H1 (cell line): ENCODE measurements at places on chromosomes 5 and 9.

GRCh38 chr9:33011831-33012230 is 10.4 kb upstream of the APTX start:
- no peaks in the 10 kb centered on the region for H3K27me3 ChIP-seq
- DNase-seq, result no peak
- H3K27ac ChIP-seq, result no peak overlapping the region
- no peak overlapping the region for H3K4me3 ChIP-seq
- peaks cover 2% of the 10 kb centered on the region; the same call in 1 of the 2 replicates for H3K4me1 ChIP-seq
- no peaks in the 10 kb centered on the region for H3K36me3 ChIP-seq

DNA sequence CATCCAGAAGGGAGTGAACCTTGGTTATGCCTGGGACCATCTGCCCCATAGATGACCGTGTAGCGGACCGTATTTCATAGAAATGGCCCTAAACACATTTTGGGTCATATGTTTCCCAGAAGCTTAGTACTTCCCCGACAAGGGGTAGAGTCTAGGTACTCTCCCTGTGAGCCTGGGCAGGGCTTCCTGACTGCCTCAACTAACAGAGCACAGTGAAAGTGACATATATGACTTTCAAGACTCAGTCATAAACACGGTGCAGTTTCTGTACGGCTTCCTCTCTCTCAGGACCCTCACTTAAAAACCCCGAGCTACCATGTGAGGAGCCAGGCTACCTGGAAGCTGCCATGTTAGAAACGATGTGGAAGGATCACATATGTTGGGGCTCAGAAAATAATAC is 20.9 kb downstream of the C9orf57 start:
- H3K36me3 ChIP-seq, result no peaks in the 10 kb centered on the region
- no peak overlapping the region for H3K27ac ChIP-seq
- DNase-seq, result no peak
- no peaks in the 10 kb centered on the region for H3K27me3 ChIP-seq
- no peak overlapping the region for H3K4me3 ChIP-seq

DNA sequence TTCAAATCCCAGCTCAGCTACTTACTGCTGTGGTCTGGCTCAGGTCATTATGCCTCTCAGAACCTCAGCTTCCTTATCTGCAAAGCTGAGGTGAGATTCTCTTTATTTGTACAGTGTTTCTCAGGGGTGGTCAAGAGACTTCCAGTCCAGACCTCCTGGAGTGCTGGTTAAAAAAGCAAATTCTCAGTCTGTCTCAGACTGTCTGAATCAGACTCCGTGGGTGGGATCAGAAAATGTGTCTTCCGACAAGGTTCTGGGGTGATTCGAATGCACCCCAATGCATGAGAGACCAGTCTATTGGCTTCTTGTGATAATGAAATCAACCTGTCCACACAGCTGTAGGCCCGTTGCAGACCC is 137.7 kb upstream of the SMIM23 start:
- no peaks in the 10 kb centered on the region for H3K36me3 ChIP-seq
- no peaks in the 10 kb centered on the region; the same call in 1 of the 2 replicates for H3K27me3 ChIP-seq
- H3K4me3 ChIP-seq, result no peak overlapping the region
- no peak for DNase-seq
- no peak overlapping the region for H3K27ac ChIP-seq
- H3K4me1 ChIP-seq, result no peaks in the 10 kb centered on the region; the same call in 1 of the 2 replicates

GRCh38 chr9:92480291-92480771 is 2.0 kb downstream of the ASPN start:
- H3K4me3 ChIP-seq, result no peak overlapping the region
- peaks cover 6% of the 10 kb centered on the region for H3K4me1 ChIP-seq
- no peak overlapping the region for H3K27ac ChIP-seq
- H3K27me3 ChIP-seq, result no peaks in the 10 kb centered on the region
- no peaks in the 10 kb centered on the region for H3K36me3 ChIP-seq
- DNase-seq, result no peak

DNA sequence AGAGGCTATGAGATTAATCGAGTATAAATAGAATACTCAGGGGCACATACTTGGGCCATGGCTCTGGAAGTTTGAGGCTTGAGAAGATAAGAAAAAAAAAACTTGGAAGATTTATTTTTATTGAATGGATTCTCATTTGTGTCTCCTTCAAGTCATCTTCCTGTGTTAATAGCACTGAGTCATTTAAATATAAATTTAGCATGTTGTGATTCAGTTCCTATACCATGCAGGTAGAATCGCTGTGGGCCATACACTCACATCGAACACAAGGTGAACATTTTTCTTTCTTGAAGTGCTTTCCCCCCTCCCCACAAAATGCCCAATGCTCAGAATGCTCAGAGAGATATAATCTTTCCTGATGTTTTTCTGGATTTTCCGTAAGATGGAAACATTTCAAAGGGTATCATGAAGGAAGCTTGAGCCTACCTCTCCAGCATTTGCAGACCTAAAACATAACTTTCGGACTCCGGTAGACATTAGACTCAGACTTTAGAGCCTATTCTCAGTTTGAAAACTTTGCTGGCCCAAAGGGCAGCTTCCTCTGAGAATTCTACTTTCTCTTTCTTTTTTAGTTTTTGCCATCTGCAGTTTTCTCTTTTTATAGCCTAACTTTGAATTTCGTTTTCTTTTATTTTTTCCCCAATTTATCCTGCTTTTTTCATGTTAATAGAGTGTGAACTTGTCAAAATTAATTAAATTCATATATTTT is 737.6 kb upstream of the NUDT12 start:
- no peak for DNase-seq
- no peak overlapping the region for H3K27ac ChIP-seq
- H3K36me3 ChIP-seq, result no peaks in the 10 kb centered on the region

DNA sequence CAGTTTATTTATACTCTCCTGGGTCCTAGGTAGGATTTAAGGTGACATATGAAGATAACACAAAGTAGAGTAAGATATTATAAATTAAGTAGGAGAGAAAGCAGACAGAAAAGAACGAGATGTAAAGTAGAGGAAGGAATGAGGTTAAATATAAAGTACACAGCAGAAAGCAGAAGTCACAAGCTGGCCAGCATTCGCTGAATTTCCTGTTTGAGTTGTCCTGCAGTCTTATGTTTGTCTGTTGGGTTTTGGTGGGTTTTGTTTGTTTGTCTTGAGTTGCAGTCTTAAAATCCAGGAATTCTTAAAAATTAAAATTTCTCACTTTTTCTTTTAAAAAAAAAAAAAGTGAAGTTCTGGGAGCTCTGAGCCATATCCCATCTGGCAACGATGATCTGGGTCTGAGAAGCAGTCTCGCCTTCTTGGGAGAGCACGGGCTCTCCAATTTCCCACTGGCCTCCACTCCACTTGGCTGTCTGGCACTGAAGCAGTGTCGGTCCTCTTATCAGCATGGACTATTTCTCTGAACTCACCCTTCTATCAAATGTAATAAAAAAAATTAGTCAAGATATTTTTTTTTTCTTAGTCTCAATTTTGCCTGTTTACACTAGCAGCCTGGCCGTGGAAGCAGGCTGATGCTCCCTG is 2.0 kb downstream of the S100Z start:
- H3K27ac ChIP-seq, result no peak overlapping the region
- no peak for DNase-seq
- no peak overlapping the region for H3K4me3 ChIP-seq
- H3K36me3 ChIP-seq, result no peaks in the 10 kb centered on the region
- no peaks in the 10 kb centered on the region for H3K27me3 ChIP-seq

DNA sequence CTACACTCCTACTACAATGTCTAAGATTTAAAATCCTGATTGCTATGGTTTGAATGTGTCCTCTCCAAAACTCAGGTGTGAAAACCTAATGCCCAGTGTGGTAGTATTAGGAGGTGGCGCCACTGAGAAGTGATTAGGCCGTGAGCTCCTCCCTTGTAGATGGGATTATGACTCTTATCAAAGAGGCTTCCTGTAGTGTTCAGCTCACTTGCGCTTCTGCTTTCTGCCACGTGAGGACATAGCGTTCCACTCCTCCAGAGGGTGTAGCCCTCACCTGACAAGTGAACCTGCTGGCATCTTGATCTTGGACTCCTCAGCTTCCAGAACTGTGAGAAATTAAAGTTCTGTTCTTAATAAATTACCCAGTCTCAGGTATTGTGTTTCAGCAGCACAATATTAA is 33.0 kb upstream of the WHRN start:
- no peaks in the 10 kb centered on the region for H3K36me3 ChIP-seq
- no peak overlapping the region for H3K4me3 ChIP-seq
- no peak for DNase-seq
- H3K27ac ChIP-seq, result no peak overlapping the region
- no peaks in the 10 kb centered on the region for H3K27me3 ChIP-seq

GRCh38 chr5:43390471-43390870 is 21.7 kb downstream of the CCL28 start:
- H3K36me3 ChIP-seq, result no peaks in the 10 kb centered on the region
- no peaks in the 10 kb centered on the region for H3K27me3 ChIP-seq
- no peak for DNase-seq
- no peak overlapping the region for H3K4me3 ChIP-seq
- no peak overlapping the region for H3K27ac ChIP-seq
- no peaks in the 10 kb centered on the region for H3K4me1 ChIP-seq

GRCh38 chr9:20357037-20357432 is 265.3 kb downstream of the MLLT3 start:
- no peaks in the 10 kb centered on the region for H3K36me3 ChIP-seq
- H3K4me1 ChIP-seq, result peaks cover 11% of the 10 kb centered on the region
- no peak for DNase-seq

DNA sequence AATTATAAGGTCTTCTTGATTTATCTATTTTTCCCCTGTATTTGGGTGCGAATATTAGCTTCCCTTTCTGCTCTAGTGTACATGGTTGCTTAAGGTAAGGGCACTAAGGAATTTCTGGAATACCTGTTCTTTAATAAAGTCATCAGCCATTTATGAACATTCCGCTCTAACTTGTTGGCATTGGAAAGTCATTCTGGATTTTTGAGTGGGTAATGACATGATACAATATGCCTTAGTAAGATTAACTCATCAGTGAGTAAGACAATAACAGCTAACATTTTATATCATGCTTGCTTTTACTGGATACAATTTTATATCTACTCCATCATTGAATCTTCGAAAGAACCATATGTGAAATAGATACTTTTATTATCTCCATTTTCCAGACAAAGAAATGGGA is 196.1 kb downstream of the ARRDC3 start:
- H3K4me3 ChIP-seq, result no peak overlapping the region
- H3K27ac ChIP-seq, result no peak overlapping the region
- H3K36me3 ChIP-seq, result no peaks in the 10 kb centered on the region

DNA sequence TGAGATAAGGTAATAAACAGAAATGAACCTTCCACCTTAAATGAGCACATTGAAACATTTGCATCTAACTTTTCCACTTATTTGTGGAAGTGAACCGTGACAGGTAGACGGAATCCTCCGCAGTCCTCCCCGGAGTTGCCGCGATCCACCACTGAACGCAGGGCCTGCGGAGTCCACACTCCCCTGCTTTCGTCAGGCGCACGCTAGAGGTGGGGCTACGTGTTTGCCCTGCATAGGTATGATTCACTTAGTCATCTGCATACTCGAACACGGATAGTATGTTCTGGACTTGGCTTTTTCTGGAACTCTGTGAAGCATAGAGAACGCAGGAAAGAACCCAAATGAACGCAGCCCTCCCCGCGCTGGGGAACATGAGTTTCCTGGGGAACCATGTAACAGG is 272.8 kb upstream of the IRX4 start:
- no peaks in the 10 kb centered on the region for H3K4me1 ChIP-seq
- no peaks in the 10 kb centered on the region for H3K36me3 ChIP-seq
- DNase-seq, result no peak
- no peak overlapping the region for H3K4me3 ChIP-seq

DNA sequence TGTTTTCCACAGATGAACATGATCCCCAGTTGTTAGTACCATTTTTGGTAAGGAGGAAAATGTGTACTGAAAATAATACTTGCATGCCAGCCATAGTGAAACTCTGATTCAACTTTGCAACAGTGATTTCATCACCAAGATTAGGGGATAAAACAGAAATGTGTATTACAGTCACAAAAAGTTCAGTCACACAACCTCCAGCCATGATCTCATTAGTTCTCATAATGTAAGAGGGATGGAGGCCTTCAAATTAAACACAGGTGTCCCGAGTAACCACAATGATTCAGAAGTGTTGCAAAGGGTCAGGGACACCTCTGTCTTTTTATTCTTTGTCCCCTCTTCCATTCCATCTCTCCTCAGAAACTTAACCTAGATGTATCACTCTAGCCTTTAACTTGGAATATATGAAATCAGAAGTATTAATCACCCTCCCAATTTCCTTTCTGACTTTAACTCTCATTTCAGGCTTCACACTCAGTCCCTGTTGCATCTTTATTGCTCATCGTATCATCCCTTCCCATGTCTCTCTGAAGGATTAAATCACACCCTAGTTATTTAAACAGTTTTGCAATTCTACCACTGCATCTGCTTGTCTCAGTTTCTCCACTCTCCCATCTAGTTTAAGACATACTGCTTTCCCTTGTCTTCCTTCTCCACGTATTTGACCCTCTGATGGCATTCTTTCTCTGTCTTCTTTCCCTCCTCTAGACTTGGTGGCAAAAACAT is 291.2 kb downstream of the ADAMTS6 start:
- no peak overlapping the region for H3K27ac ChIP-seq
- H3K27me3 ChIP-seq, result no peaks in the 10 kb centered on the region
- no peaks in the 10 kb centered on the region for H3K36me3 ChIP-seq
- no peak for DNase-seq
- no peak overlapping the region for H3K4me3 ChIP-seq

DNA sequence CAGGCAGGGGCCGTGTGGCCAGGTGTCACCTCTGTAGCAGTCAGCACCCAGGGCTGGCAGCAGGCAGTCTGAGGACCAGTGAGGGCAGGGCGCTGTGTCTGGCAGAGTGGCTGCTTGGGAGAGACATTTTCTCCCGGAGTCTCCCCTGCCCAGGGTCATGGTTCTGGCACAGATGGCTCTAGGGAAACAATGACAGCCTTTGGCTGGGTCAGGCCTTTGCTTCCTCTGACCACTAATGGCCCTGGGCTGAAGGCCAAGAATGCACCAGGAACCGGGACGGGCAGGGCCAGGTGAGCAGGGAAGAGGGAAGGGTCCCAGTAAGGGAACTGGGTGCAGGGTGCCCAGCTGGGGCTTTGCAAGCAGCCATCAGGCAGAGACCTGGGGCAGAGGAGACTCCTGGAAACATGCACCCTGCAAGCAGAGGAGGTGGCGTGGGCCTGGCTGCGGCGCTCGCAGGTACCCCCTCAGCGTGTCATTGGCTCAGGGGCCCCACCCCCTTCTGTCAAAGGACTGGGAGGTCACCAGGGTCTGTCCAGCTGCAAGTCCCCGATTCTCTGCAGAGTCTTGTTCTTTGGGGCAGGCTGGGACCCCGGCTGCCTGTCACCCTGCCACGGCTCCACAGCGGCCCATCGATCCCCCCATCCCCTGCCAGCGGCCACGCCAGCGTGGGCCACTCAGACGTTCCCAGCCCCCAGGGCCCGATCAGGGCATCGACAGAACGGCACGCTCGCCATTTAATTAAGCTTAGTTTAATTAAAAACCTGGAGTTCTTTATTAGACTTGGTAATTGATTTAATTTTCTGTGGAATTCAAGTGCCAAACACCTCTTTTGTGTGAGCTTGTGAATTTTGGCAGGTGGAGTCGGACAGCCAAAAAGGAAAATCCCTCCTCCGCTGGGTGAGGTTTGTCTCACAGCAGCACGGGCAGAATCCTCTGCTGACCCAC is 18.9 kb upstream of the TMEM250 start:
- peaks cover 19% of the 10 kb centered on the region for H3K4me1 ChIP-seq
- no peak for DNase-seq
- no peak overlapping the region for H3K4me3 ChIP-seq
- H3K27ac ChIP-seq, result no peak overlapping the region
- no peaks in the 10 kb centered on the region for H3K36me3 ChIP-seq
